CD8-positive, alpha-beta memory T cell (primary cell): ENCODE measurements at places on chromosomes 11 and 22.

GRCh38 chr11:111525456-111525855, 10.9 kb downstream of the HOATZ start:
- DNase-seq: no peak

GRCh38 chr22:38941488-38941987, 15.9 kb upstream of the APOBEC3A start:
- DNase-seq: no peak

- no peak for DNase-seq
Observed at GRCh38 chr22:36940676-36941075, 27.2 kb downstream of the CSF2RB start.

DNA sequence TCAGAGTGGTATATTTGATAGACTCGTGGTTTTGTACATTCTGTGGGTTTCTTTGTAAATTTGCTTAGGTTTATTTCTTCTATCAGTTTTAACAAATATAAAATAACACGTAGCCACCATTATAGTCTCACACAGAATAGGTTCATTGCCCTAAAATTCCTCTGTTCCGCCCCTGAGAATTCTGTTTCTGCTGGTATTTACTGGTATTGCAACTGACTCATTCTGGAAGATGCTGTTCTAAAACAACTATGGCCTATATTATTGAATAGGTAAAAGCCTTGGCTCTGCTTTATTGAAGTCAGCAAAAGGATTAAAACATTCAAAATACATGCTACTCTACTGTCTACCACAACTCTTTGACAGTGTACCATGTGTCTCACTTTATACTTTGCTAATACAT, 119.1 kb upstream of the CHORDC1 start:
- DNase-seq: no peak

DNA sequence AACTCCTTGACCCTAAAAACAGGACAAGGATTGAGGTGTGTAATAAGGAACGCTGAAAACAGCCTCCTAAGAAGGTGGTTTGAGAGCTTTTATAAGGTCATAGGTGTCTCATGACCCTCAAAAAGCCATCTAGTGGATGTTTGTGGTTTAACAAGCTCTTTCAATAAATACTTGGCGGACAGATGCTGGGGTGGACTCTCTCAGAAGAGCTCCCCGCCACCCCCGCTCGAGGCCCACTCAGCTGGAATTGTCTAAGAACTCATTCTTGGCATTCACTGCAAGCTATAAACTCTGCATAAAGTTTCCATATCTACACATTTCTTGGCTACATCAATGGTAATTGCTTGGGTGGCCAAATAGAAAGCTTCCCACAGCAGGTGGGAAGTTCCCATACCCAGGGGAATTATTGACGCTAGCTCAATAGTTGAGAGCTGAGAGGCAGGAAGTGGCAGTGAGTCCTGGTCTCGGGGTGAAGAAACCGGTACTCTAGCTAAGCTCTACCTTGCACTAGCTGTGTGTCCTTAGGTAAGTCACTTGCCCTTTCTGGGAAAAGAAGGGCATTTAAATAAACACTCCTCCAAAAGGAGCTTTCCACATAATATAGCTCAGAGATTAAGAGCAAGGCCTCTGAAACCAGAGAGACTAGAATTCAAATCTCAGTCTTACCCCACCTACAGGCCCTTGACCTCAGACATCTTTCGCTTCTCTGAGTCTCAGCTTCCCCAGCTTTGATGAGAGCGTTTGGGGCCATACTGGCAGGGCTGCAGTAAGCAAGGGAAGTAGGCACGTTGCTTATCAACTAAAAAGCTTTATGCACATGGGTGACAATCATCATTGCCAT, 6.4 kb downstream of the MS4A15 start:
- DNase-seq: no peak

DNA sequence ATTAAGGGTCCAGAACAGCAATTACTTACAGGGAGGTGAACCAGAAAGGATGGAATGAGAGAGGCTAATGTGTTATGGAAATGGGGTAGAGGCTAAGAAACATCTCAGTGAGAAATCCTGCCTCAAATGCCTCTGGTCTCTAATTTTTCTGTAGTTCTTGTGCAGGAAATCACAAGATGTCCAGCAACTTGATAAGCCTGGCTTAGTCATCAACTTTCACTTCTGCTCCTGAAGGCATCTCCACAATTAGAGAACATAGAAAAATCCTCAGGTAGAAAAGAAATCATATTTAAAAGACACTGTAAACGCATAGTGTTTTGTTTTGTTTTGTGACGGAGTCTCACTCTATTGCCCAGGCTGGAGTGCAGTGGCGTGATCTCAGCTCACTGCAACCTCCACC, 18.7 kb downstream of the MRGPRX4 start:
- no peak for DNase-seq
